ENCODE measurements at places on chromosomes 12 and 14.
A peak's percentile ranks its signal among the peaks of the same experiment; 100 is the strongest.

- peak; percentile 44 for DNase-seq
Observed at GRCh38 chr14:66508846-66509621, 1.1 kb downstream of the GPHN start.

DNA sequence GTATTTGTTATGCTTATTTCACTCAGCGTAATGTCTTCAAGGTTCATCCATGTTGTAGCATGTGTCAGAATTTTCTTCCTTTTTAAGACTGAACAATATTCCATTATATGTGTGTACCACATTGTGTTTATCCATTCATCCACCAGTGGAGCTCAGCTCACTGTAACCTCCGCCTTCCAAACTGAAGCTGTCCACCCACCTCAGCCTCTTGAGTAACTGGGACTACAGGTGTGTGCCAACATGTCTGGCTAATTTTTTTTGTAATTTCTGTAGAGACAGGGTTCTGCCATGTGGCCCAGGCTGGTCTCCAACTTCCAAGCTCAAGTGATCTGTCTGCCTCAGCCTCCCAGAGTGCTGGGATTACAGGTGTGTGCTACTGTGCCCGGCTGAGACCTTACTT, 21.1 kb downstream of the CCDC77 start:
- no peak for DNase-seq

DNA sequence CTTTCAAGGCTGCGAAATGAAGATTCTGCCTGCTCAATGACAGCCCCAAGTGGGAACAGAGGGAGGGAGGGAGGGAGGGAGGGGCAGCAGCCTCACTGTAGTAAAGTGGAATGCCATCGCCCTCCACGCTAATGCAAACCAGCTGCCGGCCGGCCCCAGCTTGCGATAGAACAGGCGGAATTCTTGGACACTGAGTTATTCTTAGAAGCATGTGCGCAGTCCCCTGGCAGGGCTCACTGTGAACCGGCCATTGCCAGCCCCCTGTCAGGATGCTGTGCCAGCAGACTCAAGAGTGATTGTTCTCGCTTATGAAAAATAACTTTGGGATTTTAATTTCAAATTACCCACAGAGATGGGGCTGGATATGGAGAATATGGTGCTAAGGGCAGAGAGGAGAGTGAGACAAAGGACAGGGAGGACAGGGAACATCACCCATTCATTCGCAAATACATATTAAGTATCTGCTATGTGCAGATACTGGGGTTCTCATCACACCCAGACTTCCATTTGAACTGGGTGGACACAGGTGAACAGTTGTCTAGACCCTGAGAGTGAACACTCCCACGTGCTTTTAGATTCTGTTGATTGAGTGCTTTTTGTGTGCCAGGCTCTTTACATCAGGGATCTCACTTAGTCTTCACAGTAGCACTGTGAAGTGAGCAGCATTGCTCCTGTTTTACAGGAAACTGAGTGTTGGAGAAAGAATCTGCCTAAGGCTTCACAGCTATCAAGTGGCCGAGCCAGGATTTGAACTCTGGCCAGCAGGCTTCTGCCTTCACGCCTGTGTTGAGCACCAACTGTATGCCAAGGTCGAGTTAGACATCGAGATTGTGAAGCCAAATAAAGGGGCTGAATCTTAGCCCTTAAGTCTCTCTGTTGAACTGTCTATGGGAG, 192.9 kb downstream of the C12orf75 start:
- no peak for DNase-seq

DNA sequence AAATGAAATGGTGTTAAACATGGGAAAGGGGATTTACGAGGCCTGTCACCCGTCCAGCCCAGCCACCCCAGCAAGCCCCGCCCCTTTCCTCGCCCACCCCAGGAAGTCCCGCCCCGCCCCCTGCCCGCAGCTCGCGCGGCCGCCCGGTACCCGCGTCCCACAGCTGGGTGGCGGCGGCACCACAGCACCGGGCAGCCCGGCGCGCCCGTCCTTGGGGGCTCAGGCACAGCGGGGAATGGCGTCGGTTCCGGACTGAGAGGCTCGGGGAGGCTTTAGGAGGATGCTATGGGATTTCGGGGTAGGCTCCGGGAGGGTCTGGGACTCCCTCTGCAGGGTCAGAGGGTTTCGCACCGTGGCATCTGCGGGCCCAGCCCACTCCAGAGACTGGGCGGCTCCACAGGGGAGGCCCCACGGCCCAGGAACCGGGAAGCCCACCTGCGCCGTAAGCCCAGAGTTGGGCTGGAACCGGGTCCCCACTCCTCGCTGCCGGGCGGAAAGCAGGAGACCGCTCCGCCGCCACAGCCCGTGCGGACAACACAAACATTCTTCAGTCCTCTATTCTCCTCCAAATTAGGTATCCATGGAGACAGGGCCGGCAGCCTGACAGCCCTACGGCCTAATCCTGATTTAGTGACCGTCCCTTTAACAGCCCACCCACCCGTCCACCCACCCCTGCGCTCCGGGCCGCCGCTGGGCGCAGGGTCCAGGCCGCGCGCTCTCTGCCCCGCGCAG, 1.4 kb downstream of the FIGNL2 start:
- peak; percentile 64 for DNase-seq

- no peak for DNase-seq
Observed at GRCh38 chr14:100734031-100734990, 7.6 kb downstream of the DLK1 start.

- DNase-seq, result no peak
Observed at GRCh38 chr12:121798787-121799155, 5.0 kb upstream of the SETD1B start.

- no peak for DNase-seq
Observed at GRCh38 chr14:59060841-59061240, 127.6 kb upstream of the DAAM1 start.

GRCh38 chr14:93705513-93706156, 82.7 kb downstream of the PRIMA1 start:
- no peak for DNase-seq

- no peak for DNase-seq
Observed at GRCh38 chr14:57025456-57025855, 215.2 kb upstream of the OTX2 start.

GRCh38 chr14:20382526-20382925, 30.8 kb downstream of the TEP1 start:
- DNase-seq, result no peak

DNA sequence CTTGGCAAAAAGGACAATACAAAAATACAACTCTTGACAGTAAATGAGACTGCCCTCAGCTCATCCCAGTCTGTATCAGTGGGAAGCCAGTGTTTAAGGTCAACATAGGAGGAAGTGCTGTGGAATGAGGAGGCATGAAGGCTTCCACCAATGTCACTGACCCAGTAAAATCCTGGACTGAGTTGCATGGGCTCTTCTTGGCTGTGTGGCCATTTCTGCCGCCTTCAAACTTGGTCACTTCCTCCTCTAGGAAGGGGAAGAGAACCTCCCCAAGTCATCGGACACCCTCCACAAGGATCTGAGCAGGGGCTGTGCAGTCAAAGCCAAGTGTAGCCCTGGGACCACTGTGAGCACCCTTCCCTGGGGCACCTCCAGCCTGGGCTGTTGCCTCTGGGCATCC, 11.9 kb downstream of the GPR68 start:
- no peak for DNase-seq

DNA sequence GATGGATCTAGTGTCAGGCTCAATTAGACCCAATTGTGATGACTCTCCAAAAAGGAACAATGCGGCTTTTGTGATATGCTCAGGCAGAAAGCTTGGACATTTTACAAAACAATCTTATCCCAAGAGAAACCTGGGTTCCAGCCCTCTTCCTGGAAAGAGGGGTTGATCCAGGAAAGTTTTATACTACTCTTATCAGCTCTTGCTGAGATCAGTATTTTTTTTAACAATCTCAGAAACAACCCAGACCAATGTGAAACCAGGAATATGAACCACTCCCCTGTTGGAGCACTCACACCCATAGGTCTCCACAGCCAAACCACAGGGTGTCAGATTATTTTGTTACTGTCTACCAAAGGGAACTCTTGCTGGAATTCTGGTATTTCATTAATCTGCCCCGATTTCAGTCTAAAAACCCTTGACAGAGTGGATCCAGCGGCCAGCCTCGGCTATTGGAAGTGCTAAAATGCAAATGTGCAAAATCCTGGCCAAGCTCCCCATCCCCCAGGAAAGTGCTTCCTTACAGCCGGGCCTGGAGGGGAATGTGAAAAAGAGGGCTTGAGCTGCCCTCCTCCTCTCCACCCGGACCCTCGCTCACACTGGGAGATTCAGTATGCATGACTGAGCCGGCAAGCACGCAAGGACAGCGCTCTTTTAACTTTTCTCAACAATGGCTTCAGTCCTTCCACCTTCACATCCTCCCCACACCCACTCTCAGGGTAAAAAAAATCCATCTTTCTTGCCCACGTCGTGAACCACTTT, 4.0 kb downstream of the FBXL14 start:
- peak; percentile 66 for DNase-seq

GRCh38 chr14:96407935-96408570, 16.1 kb downstream of the AK7 start:
- no peak for DNase-seq

DNA sequence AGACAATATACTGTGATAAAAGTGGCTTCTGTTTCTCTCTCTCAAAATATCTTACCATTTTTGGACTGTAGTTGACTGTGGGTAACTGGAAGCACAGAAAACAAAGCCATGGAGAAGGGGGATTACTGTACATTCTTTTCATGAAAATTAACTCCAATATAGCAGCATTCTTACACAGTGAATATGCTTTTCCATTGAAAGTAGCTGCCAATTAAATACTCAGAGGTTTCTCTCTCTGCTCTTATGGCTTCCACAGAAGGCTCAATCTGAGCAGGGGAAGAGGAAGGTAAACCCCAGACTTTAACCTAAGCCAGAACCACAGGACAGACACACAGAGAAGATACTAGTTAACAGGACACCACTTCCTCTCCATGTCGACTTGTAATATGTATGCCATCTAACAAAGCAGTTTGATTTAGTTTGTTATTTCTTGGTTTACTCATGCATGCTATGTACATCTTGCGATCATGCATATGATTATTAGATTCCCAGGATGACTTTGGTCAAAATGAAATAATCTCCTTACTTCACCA, 150.2 kb downstream of the SSPN start:
- no peak for DNase-seq

- no peak for DNase-seq
Observed at GRCh38 chr12:51195841-51196240, 22.0 kb downstream of the POU6F1 start.

GRCh38 chr12:28079539-28079938, 107.0 kb upstream of the PTHLH start:
- DNase-seq, result no peak

DNA sequence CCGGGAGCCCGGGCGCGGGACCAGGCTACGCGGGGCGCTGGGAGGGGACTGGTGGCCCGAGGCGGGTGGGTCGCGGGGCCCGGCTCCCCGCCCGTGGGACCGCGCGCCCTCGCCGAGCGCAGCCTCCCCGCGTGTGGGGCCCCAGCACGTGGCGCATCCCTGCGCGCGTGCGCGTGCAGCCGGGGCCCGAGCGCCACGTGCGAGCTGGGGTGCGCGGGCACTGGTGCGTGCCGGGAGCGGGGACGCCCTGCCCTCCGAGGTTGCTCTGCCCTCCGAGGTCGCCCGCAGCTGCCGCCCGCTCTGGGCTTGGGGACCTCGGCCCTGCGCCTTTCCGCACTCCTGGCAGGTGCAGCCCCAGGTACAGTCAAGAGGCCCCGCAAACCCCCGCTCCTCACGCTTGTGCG, 365 bp upstream of the CCDC88C start:
- DNase-seq, result peak; percentile 46

DNA sequence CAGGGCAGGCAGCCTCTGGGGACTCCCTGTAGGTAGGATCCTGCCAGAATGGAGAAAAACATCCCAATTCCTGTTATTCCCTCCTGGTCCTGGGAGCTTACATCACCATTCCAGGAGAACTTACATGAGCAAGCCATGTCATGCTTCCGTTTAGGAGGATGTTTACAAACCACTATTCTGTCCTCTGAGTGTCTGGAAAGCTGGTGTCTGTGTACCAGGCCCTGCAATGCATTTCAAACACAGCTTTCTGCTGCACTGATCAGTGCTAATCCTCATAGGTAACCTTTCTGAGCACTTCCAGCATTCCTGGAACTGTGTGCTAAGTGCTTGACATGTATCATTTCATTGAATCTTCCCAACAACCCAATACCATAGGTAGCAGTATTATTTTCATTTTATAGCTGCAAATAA, 19.8 kb upstream of the MAP1LC3B2 start:
- DNase-seq, result no peak

- no peak for DNase-seq
Observed at GRCh38 chr12:96335270-96335669, 65.0 kb downstream of the CDK17 start.

DNA sequence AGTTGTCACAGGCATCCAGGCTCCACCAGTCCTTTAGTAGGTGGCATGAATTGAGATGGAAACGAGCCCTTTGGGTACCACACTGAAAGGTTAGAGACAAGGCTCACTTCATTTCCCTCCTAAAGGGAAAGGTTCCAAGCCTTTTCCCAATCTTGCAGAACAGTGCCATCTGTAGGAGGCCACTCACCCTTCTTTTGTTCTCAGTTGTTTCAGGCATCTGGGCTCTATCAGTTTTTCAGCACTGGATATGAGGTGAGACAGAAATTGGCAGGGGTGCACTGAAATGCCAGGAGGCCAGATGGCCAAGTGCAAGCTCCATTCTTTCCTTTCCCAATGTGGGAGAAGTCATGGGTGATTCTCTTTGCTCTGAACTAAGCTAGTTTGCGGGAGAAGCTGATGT, 15.2 kb downstream of the FBXO33 start:
- peak; percentile 55 for DNase-seq

DNA sequence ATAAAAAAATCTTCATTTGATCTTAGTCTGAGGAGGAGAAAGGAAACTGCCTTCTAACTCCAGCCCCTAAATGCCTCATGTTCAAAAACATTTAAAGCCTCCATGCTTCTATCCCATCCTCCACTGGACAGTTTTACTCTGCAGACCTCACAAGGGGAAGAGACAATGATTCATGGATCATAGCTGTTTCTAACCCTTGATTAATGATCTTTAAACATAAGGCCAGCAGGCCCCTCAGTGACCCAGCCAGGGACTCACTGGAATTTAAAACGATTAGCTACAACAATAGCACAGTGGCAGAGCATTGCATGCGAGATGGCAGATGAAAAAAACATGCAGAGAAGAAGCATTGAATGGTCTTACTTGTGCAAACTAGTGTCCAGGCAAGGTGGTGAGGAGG, 6.0 kb downstream of the DCTN2 start:
- no peak for DNase-seq

DNA sequence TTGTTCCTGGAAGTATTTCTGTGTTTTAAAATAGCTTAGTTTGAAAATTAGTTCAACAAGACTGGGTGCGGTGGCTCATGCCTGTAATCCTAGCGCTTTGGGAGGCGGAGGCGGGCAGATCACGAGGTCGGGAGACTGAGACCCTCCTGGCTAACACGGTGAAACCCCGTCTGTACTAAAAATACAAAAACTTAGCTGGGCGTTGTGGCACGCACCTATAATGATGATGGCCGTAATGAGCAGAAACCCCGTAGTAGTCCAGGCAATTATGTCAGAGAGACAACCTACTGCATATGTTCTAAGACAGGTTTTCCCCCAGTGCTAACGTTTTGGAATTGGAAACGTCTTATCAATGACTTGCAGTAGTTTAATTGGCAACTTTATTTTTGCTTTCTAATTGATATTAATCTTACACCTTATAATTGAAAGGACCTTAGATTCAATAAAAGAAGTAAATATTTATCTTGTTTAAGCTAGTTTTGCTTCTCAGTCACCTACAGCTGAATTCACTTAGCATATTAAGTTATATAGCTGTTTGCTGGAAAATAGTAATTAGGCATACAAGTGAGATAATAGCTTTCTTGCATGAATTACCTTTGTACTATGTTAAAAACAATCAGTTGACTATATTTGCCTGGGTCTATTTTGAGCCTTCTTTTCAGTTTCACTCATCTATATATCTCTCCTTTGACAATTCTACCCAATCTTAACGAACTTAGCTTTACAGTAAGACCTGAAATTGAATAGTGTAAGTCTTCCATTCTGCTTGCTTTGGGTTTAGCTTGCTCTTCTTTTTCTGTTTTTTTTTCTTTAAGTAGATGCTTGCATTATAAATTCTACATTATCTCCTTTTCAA, 15.6 kb downstream of the CLECL1 start:
- DNase-seq, result no peak

Measured in WTC11 (cell line).